ENCODE measurements at places on chromosomes 4 and X. TPM values are rescaled to one million over a fixed set of nuclear protein-coding genes. Genes with fewer than 3 reads are reported as not detected.

DNA sequence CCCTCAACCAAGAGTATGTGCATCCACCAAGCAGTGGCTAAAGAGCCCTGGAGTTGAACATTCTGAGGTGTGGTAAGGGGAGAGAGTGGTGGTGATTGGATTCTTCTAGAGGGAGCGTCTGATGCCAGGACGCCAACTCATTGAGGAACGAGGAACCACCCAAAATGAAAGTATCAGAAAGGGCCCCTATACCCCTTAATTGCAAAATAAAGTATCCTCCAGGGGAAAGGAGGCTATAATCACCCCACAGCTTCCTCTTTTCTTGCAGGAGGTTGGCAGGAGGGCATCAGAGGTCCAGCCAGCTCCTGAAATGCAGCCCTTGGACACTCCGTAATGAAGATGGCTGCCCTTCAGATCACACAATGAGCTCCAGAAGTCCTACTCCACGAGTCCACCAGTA, 5.3 kb upstream of the KIAA1210 start:
- no peak overlapping the region for H3K4me3 ChIP-seq
- H3K27me3 ChIP-seq = no peaks in the 10 kb centered on the region
- H3K27ac ChIP-seq = no peak overlapping the region
- no peak for DNase-seq
- H3K4me1 ChIP-seq = peaks cover 5% of the 10 kb centered on the region

DNA sequence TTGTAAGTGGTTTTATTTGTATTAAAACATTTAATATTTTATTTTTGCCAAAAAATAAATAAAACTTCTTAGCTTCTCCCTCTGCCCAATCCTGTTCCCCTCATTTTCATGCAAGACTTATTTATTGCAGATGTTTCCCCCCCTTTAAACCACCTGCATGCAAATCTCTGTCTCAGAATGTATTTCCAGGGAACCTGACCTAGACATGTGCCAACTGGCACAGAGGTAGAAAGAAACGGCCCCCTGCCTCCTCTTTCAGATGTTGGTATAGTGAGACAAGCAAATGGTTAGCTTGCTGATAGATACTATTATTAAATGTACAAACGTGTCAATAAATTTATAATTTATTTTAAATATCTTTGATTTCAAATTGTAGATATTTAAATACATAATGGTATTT, 47.1 kb downstream of the KLF3 start:
- no peak overlapping the region for H3K4me3 ChIP-seq
- no peak overlapping the region for H3K27ac ChIP-seq
- H3K27me3 ChIP-seq = no peaks in the 10 kb centered on the region
- no peaks in the 10 kb centered on the region for H3K4me1 ChIP-seq
- no peaks in the 10 kb centered on the region for H3K36me3 ChIP-seq

DNA sequence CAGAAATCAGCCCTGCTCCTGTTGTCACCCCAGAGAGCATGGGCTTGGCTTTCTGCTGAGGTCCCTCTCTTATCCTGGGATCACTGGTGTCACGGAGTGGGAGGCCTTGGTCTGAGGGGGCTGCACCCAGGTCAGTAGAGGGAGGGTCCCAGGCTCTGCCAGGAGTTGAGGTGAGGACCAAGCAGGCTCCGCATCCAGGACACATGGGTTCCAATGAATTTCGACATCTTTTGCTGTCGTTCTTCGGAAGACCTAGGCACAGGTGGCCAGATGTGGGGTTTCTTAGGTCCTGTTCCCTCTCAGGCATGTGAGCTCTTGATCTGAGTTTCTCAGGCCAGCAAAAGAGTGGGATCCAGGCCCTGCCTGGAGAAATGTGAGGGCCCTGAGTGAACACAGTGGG, 10.0 kb downstream of the MAGEA4 start:
- H3K27me3 ChIP-seq = no peaks in the 10 kb centered on the region
- H3K27ac ChIP-seq = no peak overlapping the region
- H3K4me1 ChIP-seq = no peaks in the 10 kb centered on the region
- DNase-seq = no peak

- peaks cover 15% of the 10 kb centered on the region for H3K4me1 ChIP-seq
- no peaks in the 10 kb centered on the region for H3K36me3 ChIP-seq
- H3K27me3 ChIP-seq = no peaks in the 10 kb centered on the region
- no peak overlapping the region for H3K4me3 ChIP-seq
- H3K27ac ChIP-seq = no peak overlapping the region
Observed at GRCh38 chr4:188005561-188005960, 10.0 kb downstream of the ZFP42 start.

GRCh38 chrX:72038016-72038415, 93.7 kb downstream of the RTL5 start:
- H3K4me3 ChIP-seq = no peak overlapping the region
- no peak overlapping the region for H3K27ac ChIP-seq
- H3K36me3 ChIP-seq = no peaks in the 10 kb centered on the region
- DNase-seq = no peak
- H3K4me1 ChIP-seq = no peaks in the 10 kb centered on the region

GRCh38 chr4:128220286-128221235, 67.1 kb downstream of the PGRMC2 start:
- H3K27me3 ChIP-seq = no peaks in the 10 kb centered on the region
- H3K27ac ChIP-seq = no peak overlapping the region
- no peaks in the 10 kb centered on the region for H3K36me3 ChIP-seq
- H3K4me1 ChIP-seq = peaks cover 8% of the 10 kb centered on the region

DNA sequence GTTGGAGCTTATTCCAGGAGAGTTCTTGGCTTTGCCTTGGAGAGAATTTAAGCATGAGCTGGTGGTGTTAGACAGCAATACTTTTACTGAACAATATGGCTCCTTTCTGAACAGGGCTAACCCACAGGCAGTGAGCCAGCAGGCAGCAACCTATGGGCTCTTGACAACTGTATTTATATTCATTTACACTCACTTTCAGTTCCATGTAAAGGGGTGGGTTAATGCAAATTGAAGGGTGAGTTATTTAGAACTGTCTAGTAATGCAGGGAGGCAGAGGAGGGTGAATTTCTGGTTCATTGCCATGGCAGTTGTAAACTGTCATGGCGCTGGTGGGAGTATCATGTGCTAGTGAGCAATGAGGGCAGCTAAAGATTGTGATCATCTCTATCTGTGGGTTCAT, 15.7 kb downstream of the FOXR2 start:
- no peak for DNase-seq
- no peaks in the 10 kb centered on the region for H3K4me1 ChIP-seq
- no peaks in the 10 kb centered on the region for H3K27me3 ChIP-seq
- H3K4me3 ChIP-seq = no peak overlapping the region
- no peak overlapping the region for H3K27ac ChIP-seq

DNA sequence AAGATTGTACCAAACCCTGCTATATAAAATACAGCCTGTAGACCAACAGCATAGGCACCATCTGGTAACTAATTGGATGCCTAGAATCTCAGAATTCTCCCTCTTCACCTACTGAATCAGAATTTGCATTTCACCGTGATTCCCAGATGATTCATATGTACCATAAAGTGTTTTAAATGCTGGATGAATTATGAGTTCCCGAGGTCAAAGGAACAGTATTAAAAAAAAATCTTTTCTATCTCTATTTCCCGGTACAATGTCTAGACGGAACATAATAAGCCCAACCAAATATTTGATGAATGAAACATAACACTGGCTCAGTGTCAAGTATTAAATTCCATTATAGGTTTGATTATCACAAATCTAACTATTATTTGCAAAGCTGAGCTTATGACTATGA, 280.0 kb downstream of the ANKRD50 start:
- peaks cover 75% of the 10 kb centered on the region for H3K4me1 ChIP-seq
- peak overlapping the region; percentile 89 for H3K27ac ChIP-seq
- H3K4me3 ChIP-seq = peak overlapping the region; percentile 10
- no peaks in the 10 kb centered on the region for H3K36me3 ChIP-seq

DNA sequence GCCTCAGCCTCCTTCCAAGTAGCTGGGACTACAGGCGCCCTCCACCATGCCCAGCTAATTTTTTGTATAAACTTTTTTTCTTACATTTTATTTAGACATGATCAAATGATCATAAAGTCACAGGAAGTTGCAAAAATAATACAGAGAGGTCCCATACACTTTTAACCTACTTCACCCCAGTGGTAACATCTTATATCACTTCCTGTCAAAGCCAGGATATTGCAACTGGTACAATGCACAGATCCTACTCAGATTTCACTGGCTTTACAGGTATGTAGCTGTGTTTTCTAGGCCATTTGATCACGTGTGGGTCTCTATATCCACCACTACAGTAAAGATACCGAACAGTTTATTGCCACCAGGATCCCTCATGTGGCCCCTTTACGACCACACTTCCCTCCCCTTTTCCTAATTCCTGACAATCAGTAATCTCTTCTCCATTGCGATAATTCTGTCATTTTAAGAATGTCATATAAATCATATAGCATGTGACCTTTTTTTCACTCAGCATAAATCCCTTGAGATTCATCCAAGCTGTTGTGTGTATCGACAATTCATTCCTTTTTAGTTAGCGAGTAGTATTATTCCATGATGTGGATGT, 18.0 kb downstream of the RPS6KA3 start:
- H3K4me1 ChIP-seq = peaks cover 27% of the 10 kb centered on the region
- no peak overlapping the region for H3K27ac ChIP-seq
- no peak overlapping the region for H3K4me3 ChIP-seq
- H3K36me3 ChIP-seq = no peaks in the 10 kb centered on the region

GRCh38 chr4:186840771-186841301, 117.2 kb upstream of the FAT1 start:
- no peak overlapping the region for H3K4me3 ChIP-seq
- H3K4me1 ChIP-seq = peaks cover 17% of the 10 kb centered on the region
- no peak overlapping the region for H3K27ac ChIP-seq
- H3K36me3 ChIP-seq = no peaks in the 10 kb centered on the region

The UGT2B15 gene
- total RNA-seq = not detected

The DDX60 gene
- 6.3 TPM for total RNA-seq

The GPR34 gene
- not detected for total RNA-seq
